Hematopoietic multipotent progenitor cell treated with erythropoietin and hydrocortisone succinate and interleukin-3 and kit ligand, for 15 days (in vitro differentiated cells): ENCODE measurements at places on chromosomes 1 and 21.

DNA sequence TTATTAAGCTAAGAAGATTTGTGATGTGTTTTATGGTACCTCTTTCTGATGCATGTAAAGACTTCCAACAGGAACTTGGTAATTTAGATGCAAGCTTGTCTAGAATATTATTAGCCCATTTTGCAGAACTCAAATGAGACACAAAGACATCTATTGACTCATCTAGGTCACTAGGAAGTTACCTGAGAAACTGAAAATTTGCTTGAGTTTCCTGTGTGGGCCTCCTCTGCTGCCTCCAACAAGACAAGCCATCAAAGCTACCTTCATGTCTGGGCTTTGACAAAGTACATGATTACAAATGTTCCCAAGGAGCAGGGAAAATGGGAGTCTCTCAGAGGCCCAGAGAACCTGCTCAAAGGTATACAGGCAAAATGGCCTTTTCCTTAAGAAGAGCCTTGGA, 5.6 kb downstream of the RUNX1 start:
- DNase-seq, result no peak

GRCh38 chr21:42760361-42760950, 107.0 kb downstream of the PDE9A start:
- no peak for DNase-seq

- DNase-seq, result no peak
These were observed 3.8 kb downstream of the WNT4 start for GRCh38 chr1:22139066-22139594.

DNA sequence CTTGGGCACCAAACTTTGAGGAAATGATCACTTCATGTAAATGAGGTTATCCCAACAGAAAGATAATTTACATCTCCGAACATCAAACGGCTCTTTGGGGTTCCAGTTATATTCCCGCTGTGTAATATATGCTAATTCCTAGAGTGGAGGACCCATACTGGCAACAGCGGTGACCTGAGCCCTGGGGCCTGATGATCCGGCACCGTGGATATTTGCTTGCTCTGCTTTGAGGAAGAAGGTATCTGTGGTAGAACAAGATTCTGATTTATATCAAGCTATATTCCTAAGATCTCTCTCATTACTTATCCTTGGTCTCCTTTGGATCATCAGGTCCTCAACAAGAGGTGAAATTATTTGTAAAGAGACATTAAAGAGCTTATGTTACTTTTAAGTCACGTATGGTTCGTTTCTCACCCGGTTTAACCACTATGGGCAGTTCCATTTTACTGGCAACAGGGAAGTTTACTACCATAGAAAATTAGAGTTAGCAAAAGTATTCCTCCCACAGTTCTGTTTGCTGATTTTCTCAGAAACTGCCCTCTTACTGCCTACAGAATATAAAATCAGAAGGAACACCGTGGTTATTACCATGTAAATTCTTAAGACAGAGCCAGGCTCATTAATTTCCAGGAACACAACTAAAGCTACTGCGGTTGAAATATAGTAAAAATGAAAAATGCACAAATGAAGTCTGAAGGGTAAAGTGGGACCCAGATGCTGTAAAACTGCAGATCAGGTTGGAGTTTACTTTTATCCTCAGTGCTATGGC, 56.7 kb downstream of the MRPL39 start:
- no peak for DNase-seq

DNA sequence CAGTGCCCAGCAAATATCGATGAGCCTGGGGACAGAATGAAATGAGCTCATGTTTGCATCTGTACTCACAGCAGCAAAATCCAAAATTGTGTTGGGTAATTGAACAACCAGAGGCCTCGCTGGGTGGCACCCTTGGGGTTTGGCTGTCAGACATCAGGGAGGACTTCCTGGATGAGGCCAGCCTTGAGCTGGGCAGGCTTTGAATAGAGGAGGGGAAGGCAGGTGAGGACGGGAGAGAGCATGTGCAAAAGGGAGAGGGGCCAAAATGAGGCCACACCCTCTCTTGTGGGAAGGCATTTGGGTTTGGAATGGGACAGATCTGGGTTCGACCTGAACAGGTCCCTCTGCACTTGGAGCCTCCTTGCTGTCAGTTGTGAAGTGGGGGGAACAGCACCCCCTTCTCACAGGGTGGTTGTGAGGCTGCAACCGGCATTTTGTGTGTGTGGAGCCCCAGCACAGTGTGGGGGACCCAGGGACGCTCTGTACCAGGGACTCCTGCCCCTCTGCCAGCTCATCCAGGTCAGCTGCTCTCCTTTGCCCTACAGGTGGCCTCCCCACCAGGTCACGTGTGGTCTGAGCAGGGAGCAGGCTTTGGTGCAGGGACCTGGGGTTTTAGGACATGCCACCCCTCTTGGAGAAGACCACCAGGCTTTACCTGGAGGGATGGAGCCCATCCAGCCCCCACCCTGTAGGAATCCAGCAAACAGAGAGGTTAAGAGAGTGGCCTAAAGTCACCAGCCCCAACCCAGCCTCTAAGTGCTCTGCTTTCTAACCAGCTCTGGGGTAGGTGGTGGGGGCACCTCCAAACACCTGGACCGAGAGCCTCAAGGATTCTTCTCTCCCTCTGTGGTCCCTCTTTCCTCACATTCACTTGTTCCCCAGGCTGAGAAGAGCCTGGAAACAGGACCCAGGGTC, 521.8 kb downstream of the PTPRU start:
- DNase-seq, result no peak

DNA sequence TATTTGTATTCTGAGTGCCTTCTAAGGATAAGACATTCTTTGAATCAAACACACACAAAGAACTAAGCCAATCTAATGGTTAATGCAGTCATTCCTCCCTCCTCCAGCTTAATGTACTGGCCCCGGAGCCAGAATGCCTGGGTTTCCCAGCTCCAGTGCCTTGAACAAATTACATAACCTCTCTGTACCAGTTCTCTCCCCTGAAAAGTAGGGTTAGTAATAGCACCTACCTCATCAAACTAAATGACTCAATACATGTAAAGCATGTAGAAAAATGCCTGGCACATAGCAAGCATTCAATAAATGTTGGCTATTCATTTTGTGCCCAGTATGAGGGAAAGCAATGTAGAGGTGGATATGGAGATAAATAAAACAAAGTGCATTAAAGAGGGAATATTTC, 14.0 kb downstream of the C1orf52 start:
- no peak for DNase-seq

DNA sequence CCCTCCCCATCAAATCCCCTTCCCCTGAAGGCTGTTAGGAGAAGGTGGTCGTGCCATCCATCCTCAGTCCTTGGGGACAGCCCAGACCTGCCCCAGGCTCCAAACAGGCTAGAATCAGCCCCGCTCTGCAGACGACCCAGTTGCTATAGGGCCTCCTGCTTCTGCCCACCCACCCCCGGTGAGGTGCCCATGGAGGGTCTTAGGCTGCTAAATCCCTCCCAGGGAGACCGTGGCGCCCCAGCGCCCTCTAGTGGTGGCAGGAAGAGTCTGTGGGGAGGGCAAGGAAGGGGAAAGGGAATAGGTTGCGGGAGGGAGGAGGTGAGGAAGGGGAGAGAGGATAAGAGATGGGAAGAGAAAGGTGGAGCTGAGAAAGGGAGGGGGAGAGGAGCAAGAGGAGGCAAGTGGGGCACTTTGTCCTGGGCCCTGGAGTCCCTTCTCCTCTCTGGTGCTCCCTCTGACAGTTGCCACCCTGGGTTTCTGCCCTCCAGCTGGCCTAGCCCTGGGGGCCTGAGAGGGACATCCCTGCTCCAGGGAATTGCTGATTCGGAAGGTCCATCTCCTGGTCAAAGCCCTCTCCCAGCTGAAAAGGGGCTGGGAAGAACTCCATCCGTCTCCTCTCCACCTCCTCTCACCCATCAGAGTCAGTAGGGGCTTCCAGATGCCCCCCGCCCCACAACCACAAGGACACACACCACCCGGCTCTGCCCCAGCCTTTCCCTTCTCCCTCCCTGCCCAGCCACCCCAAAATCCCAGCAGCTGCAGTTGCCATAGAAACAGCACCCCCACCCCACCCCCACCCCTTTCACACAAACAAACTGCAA, 55.4 kb downstream of the CAMK2N1 start:
- peak; percentile 18 for DNase-seq

- DNase-seq, result no peak
These were observed 19.6 kb upstream of the C2CD2 start for GRCh38 chr21:41973427-41973831.

DNA sequence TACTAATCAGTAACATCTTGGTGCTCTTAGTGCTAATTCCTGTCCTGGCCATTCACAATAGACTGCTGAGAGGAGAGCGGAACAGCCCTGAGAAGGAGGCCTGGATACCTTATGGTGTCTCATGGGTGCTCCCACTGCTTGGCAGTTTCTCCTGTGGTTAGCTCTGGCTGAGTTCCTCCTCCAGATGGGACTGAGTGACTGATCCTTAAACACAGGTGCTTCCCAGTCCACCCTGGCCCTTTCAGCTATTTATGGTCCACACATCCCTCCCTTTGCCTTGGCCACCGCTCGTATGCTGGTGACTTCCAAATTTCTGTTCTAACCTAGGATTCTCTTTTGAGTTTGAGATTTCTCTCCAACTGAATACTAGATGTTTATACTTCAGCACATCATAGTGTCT, 157.0 kb upstream of the CACNA1E start:
- DNase-seq, result no peak

DNA sequence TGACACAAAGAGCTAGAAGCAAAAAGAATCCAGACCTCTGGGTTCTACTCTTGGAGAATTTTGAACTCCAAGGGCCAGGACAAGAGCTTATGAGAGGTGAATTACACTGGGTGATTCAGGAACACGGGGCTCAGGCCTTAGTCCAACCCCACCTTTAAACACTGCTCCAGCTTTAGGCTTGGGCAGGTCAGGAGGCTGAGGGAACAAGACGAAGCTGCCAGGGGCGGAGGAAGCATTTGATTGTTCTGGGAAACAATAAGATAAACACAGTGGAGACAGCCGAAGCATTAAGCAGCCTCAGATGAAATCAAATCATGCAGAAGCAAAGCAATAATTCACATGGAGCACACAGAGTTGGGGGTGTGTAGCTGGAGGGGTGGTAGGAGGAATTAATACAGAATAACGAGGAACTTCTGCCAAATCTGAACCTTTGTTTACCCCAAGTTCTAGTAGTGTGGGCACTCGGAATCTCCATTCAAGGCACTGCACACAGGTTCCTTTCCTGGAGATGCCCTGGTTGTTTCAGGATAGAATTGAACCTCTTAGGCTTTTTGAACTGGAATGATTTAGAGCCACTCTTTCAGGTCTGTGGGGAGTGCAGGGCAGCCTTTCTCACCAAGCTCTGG, 93.2 kb downstream of the PLXNA2 start:
- no peak for DNase-seq

- DNase-seq, result peak; percentile 78
These were observed 57.8 kb downstream of the EPB41 start for GRCh38 chr1:28971980-28972771.

GRCh38 chr1:93015590-93015989, 54.3 kb upstream of the DIPK1A start:
- no peak for DNase-seq

DNA sequence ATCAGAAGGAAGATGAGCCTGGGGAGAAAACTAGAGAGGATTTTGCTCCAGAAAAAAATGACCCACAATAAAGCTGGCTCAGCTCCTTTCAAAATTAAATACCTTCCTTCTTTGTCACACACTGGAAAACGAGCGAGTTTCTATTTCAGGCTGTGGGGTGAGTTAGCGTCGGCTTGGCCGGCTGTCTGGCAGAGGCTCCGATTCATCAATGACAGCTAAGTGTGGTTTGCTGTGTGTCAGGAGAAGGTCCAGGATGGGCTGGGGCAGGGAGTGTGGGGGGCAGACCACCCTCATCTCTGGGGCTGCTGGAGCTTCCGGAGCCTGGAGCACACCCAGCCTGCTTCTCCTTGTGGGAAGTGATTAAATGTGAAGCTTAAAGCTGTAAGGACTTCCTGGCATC, 120.2 kb downstream of the ETS2 start:
- DNase-seq, result no peak

GRCh38 chr1:172397221-172397620, 23.3 kb upstream of the C1orf105 start:
- no peak for DNase-seq

DNA sequence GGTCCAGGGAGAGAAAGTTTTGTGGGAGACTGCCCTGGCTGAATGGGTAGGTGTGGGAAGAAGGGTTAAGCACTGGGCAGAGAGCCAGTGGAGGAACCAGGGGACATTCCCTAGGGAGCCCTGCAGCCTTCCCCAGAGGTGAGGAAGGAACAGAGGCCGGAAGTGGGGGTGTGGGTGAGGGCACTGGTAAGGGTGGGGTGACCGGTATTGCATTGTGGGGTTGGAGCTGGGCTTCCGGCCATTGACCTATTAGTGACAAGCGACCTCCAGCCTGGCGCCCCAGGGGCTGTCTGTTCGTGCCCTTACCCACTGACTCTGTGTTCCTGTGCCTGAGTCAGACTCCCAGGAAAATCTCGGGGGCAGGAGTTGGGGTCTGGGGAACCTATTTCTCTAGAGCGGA, 3.5 kb upstream of the TSPAN1 start:
- no peak for DNase-seq

GRCh38 chr1:19478322-19478721, 7.0 kb downstream of the CAPZB start:
- DNase-seq, result no peak

- DNase-seq, result no peak
These were observed 114.3 kb downstream of the TGFB2 start for GRCh38 chr1:218459450-218459849.

DNA sequence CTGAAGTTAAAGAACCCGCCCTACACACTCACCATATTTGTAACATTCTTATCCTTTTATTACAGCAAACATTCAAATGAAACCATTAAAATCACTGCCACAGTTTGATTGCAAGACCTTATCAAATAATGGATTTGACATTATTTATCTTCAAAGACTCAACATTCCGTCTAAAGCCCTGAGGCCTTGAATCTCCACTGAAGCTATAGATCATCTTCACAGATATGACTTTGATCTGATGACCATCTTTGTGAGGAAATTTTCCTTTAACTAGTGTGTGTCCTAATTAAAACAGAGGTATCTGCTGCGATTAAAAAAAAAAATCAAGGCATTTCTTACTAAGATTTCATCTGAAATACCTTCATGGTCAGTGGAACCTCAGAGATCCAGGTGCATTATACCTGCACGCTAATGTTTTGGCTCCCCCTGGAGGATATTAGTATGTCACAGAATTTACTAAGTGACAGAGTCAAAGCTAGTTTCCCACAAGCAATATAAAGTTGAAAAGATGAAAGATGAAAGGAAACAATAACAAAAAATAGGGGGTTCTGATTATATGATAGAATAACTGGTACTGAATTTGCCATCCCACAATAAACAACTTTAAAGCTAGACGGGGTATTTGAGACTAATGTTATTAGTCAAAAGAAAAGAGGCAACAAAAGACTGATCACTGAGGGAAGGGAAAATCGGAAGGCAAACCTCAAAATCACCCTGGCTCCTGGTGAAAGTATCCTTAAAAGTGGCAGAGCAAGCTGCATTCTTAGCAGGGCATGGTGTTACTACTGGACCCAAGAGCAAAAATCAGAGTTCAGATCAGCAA, 923.4 kb downstream of the NCAM2 start:
- DNase-seq, result no peak

DNA sequence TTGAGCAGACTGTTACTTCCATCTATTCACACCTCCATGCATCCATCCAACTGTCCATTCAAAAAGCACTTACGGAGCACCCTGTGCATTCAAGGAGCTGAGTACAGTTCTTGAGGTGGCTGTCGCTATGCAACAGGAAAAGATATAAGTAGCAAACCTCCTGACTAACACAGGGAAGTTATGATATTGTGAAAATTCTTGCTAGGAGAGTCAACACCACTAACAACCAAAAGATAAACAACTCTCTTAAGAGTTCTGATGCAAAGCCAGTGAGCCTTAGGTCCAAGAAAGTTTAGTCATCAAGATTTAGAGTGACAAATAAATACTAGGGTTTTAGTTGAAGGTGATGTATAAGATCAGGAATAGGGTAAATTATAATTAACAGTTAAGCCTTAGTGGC, 44.5 kb upstream of the TRIM45 start:
- DNase-seq, result no peak
